ENCODE measurements at places on chromosomes 7 and 10.

- no peak for DNase-seq
These were observed 80.7 kb upstream of the KIAA1217 start for GRCh38 chr10:24128066-24128730.

- no peak for DNase-seq
These were observed 11.0 kb downstream of the GLCCI1 start for GRCh38 chr7:7979558-7979957.

DNA sequence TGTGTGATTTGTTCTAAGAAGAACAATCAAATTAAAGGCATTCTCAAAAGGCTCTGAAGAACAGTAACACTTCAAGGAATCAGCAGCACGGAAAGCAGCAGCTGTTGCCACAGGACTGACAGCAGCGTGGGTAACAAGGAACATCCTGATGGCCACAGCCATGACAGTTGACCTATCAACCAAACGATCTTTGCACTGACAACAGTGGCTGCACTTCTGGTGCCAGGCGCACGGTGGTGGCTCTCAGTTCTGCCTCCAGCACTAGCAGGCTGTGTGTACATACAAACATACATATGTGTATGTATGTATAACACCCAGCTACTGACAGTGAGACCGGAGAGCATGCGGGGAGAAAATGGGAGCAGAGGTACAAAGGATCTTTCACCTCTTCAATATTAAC lies 114.1 kb downstream of the ZFAND4 start:
- DNase-seq = no peak

DNA sequence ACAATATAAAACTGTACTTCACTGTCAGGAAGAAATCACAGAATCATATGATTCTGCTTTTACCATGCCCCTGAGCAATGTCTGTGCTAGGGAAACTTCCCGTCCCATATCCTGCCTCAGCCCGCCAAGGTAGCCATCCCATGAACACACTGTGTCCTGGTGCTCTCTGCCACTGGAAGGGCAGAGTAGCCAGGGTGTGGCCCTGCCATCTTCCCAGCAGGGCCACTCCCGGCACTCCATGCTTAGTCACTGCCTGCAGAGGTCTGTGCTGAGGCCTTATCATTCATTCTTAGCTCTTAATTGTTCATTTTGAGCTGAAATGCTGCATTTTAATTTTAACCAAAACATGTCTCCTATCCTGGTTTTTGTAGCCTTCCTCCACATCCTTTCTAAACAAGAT lies 31.8 kb downstream of the AP3M1 start:
- DNase-seq = peak; percentile 27

DNA sequence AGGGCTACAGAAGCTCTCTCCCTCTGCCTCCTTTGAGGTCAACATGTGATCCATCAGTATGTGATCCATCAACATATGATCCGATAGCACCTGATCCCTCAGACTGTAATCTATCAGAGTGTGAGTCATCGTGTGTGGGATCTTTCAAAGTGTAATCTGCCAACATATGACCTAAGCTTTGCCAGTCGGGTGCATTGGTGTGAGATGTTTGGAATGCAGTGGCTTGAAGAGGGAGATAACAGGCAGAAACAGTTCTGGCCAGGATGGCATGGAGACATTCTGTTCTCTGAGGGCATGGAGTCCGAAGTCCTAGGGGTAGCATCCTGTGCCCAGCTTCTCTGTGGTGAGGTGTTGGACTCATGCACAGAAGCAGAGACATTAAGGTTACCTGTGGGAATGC lies 217.7 kb upstream of the ETV1 start:
- peak; percentile 16 for DNase-seq

DNA sequence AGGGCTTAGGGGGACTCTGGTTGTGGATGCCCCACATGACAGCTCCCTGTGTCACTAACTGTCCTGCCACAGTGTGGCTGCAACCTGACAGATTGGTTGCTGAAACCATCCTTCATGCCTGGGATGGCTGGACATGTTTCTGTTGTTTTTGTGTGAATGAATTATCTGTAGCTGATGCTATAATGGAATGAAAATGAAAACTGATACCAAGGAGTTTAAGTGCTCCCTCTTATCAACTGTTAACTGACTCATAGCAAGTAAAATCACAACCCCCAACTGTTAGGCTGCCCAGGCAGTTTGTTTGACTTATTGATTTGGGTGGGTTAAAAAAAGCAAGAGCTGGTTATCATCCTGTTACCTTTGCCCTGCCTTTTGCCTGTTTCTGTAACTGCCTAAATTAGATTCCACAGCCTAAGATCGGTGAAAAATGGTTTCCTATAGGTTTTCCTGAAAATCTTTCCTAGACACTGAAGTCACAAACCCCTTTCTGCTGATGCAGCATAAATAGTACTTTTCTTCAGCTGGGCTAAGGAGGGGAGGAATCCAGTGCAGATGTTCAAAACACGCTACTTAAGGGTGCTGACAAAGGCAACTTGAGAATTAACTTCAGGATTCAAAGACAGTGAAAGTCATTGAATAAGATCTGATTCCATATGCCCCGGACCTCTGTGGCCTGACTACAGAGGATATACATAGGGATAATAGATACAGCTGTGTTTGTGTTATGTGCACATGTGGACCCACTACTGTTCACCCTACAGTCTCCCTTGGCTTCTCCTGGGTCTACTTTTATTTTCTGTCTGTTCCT lies 5.7 kb downstream of the FRAT2 start:
- no peak for DNase-seq

- no peak for DNase-seq
These were observed 40.4 kb downstream of the PIP4K2A start for GRCh38 chr10:22673785-22674572.

GRCh38 chr10:11611248-11612020 lies at the start of gene USP6NL:
Gene USP6NL (minus strand): TSS chr10:11611650. CDS start chr10:11597634, 14,016 bp downstream.
- DNase-seq = peak; percentile 77

- peak; percentile 61 for DNase-seq
These were observed 617.6 kb downstream of the INHBA start for GRCh38 chr7:41085244-41085643.

DNA sequence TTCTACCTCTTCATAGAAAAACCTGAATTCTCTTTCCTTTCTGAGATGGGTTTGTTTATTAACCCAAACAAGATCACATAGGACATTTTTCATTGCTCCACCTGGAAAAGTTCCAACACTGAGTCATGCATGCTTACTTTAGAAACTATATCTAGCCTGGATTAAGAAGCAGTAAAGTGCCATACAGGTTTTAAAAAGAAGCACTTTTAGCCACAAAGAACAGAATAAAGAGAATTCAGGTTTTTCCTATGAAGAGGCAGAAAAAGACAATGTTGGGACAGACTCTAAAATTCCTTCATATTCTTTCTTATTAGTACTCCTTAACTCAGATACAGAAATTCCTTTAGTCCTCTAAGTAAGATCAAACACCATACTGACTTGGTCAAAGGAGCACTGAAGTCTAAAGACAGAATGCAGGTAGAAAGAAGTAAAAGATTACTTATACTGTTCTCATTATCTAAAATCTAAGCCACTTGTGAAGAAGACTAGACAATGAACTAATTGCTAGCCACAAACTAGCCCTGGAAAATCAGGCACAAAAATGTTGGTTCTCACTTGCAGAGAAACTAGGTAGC lies 241.3 kb downstream of the ANK3 start:
- peak; percentile 95 for DNase-seq

DNA sequence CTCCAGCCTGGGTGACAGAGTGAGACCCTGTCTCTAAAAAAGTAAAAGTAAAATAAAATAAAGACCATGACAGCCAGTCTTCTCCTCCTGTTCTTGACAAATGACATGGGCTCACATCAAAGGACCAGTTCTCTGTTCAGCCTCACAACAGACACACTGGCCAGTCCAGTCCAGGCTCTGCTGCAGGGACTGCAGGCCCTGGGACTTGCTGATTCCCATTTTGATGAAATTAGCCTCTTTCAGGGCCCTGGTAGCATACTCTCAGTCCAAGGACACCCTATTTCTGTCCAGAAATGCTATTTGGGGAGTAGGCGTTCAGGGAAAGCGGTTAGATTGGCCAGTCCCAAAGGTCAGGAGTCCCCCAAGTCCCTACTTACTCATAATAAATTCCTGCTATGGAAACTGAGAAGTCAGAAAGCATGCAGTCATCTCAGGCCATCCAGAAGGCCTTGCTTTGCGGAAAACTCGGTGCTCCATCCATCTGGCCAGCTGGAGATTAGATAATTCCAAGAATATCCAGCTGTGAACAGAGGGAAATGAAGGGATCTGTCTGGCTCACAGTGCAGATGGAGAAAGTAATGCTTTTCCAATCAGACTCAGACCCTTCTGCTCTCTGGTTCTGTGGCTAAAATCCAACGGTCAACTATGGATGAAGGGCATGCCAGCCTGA lies 74.4 kb downstream of the RAB11FIP2 start:
- no peak for DNase-seq

DNA sequence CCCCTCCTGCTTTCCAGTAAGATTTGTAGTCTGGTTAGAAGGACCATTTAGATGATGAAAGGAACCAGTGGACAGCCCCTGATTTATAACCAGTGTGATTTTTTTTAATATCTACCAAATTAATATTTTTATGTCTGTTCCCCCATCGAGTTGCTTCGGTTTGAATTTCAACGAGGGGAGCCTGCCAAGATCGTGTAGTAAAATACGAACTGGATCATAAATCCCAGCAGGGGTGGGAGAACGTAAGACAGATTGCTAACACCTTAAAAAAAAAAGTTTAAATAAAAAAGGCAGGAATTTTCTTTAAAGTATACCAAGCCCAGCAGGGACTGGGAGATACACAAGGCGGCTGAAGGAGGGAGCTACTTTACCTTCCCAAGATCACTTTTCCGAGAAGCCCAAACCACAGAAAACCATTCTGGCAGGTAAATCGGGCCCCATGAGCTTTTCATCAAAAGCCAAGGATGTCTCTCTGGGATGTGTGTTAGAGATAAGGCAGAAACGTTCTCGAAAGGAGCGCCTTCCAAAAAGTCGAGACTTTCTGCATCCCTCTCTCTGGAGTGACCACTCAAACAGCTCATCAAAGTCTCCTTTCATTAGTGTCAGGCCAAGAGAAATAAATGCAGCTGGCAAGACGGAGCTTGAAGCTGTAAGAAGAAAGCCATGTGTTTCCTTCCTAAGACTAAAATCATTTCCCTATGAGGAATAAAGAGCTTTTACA lies 270.5 kb upstream of the NFE2L3 start:
- no peak for DNase-seq

DNA sequence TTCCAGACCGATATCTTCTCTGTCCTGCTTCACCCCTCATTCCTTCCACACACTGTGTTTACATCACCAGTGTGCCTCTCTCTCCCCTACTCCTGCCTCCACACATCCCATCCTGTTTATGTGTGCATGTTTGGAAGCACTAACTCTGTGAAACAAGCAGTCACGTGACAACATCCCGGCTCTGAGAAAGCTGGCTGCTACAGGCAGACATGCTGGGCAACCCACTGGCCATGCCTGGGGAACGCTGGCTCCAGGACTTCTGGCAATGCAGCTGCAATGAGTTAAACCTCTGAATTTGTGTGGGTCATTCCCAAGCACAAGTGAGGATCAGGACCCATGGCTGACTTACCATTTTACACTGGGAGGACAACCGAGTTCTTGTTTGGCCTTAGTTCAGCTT lies 74.0 kb downstream of the WNT2 start:
- no peak for DNase-seq

DNA sequence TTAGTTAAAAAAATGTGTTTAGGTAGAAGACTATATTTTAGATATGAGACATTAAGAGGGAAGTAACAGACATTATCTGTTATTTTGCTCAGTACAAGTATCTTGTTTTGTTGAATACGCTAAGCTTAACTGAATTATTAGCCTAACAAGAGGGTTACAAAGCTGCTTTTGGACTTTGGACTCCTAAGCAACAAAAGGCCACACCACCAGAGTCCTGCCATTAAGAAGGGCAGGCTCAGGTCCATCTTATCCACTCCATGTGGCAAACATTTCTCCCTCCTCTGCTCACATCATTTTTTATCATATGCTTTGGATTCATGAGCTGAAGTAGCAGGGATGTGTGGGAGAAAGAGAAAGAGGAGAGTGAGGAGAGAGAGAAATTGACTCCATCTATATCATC lies 33.5 kb downstream of the OSBPL3 start:
- no peak for DNase-seq

DNA sequence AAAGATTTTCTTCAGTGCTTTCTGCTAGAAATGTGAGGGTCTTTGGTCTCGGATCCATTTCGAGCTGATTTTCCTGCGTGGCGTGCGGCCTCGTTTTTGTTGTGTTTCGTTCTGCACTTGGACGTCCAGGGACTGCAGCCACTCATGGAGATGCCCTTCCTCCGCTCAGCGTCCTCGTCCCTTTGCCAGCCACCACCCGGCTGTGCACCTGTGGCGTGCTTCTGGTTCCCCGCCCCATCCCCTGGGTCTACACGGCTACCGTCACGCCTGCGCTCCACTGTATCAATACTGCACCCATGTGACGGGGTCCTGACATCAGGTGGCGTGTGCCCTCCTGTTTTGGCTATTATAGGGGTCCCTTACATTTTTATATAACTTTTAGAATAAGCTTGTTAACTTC lies 42.7 kb upstream of the NKX6-2 start:
- no peak for DNase-seq

GRCh38 chr7:128387216-128388144 lies 22.3 kb downstream of the IMPDH1 start:
- peak; percentile 50 for DNase-seq

DNA sequence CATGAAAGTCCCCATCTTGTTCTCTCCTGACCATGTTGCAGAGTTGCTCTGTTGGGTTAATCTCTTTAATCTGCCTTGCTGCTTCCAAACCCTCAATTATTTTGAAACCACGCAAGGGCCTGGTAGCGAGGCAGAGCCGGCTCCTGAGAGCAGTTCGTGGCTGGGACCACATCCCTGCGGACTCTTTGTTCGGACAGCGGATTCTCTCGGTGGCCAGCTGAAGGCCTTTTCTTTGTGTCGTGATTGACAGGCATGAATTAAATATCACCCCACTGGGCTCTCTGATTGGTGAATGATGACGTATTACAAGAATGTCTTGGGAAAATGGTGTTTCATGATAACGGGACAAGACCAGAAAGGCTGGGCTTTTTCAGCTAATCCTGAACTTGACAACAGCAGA lies 66.9 kb upstream of the ARHGAP21 start:
- DNase-seq = no peak

DNA sequence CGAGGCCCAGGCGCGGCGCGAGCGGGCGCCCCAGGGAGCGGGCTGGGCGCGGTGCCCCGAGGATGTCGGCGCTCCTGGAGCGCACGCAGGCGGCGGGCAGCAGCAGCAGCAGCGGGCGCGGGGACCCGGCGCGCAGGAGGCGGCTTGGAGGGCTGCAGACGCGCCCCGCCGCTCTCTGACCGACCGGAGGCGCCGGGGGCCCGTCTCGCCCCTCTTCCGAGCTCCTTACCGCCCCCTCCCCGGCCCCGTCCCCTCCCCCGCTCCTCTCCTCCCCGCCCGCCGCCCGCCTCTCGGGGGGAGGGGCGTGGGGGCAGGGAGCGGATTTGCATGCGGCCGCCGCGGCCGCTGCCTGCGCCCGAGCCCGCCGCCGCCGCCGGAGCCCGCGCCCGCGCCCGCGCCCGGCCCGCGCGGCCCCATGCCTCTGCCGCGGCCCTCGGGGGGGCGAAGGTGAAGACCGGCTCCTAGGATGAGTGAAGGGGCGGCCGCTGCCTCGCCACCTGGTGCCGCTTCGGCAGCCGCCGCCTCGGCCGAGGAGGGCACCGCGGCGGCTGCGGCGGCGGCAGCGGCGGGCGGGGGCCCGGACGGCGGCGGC lies at the start of gene NRG3:
TSS of gene NRG3 (plus strand) at position 320 of the 592 bp plus-strand sequence.
- DNase-seq = no peak

- DNase-seq = no peak
These were observed 168.2 kb downstream of the NRF1 start for GRCh38 chr7:129779602-129780256.

Data from iris pigment epithelial cell (primary cell).